ENCODE measurements at places on chromosomes 2 and 18.

GRCh38 chr2:152054593-152054992 is 44.3 kb downstream of the CACNB4 start:
- DNase-seq = no peak

DNA sequence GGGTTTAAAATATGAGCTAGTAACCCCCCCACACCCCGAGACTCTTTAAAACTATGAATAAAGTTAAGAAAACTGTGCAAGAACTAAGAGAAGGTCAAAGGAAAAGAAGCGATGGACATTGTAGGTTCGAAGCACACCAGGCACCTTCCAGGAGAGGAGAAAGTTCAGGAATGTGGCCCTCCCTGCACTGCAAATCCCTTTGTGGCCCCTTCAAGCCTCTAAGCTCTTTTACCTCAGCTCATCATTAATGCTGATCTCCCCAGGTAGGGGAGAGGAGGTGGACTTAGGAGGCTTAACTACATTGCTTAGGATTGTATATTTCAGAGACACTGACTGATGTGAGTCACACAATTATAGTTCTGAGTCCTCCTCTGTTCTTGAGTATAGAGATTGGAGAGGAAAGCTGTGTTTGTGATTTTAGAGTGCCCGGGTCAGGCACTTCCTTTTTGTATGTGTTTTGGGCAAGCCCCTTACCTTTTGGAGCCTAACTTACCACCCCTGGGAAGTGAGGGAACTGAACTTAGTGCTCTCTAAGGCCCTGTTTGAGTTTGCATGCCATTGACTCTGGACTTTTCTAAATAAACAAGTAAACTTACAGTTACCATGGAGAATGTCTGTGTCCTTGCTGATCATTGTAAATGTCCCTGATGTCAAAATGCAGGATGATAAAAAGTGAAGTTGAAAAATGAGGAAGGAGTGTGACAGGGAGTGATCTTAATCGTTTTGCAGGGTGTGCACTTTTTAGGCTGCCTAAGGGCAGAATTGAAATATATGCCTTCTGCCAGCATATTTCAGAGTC is 140.8 kb upstream of the ZEB2 start:
- no peak for DNase-seq

DNA sequence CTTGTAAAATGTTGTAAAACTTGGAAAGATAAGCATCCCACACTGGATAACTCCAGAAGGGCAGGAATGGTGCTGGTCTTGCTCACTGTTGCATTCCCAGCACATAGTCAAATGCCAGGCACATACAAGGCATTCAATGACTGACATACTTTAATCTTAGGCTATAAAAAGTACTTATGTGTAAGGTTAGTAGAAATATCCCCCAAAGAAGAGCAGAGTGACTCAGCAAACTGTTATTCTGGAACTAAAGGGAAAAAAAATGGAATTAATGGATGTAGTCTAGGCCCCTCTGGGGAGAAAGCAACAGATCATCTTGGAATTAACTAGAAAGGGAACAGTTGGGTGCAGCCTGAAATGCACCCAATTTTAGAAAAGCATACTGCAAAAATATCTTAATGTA is 9.0 kb downstream of the ZBTB14 start:
- DNase-seq = no peak

GRCh38 chr2:217437290-217437870 is 565.4 kb downstream of the TNS1 start:
- no peak for DNase-seq

GRCh38 chr2:231926761-231927565 is 767 bp upstream of the NPPC start:
- DNase-seq = no peak

DNA sequence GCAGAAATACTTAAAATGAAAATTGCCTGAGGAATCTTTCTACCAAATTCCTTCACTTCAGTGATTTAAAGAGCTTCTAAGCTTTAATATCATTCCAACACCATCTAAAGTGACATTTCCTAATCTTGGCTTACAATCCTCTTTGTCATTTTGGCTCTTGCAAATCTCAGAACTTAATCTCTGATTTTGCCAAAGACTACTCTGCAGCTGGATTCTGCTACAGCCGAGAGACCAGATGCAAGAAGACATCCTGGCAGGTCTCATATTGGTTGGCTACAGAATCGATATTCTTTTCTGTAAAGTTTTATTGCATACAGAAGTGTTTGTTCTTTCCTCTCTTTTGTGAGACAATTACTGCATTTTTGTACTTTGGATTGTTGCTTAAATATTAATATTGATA is 716.5 kb upstream of the LRATD1 start:
- no peak for DNase-seq

- no peak for DNase-seq
Observed at GRCh38 chr2:221215487-221215886, 356.6 kb downstream of the EPHA4 start.

GRCh38 chr2:86821306-86821705 is 30.6 kb upstream of the CD8A start:
- DNase-seq = no peak

- no peak for DNase-seq
Observed at GRCh38 chr2:217928324-217929181, 74.2 kb downstream of the TNS1 start.

- no peak for DNase-seq
Observed at GRCh38 chr2:119106301-119106897, 52.2 kb downstream of the C1QL2 start.

- DNase-seq = no peak
Observed at GRCh38 chr2:135850892-135851668, 14.1 kb upstream of the LCT start.

DNA sequence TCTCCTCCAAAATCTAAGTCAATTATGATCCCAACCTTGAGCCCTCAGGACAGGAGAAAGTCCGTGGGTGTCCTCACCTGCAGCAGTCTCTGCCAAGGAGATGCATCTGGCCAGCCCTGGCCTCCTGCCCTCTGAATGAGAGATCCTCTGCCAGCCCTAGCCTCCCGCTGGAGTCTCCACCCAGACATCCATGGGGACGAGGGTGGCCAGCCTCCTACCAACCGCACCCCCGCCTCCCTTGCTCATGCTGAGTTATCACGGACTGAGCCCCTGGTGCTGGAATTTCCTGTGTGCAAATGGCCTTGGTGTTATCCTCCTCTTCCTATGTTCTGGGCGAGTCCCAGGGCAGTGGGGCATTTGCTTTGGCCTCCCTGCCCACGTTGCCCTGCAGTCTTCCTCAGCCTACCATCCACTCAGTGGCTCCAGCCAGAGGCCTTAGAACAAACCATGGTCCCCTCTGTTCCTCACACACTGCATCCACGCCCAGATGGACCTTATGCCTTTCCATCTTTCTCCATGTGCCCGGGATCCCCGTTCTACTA is 116.4 kb downstream of the ACKR3 start:
- no peak for DNase-seq

All from NCI-H1048 (cell line).